ENCODE measurements at places on chromosomes 1 and 21.

DNA sequence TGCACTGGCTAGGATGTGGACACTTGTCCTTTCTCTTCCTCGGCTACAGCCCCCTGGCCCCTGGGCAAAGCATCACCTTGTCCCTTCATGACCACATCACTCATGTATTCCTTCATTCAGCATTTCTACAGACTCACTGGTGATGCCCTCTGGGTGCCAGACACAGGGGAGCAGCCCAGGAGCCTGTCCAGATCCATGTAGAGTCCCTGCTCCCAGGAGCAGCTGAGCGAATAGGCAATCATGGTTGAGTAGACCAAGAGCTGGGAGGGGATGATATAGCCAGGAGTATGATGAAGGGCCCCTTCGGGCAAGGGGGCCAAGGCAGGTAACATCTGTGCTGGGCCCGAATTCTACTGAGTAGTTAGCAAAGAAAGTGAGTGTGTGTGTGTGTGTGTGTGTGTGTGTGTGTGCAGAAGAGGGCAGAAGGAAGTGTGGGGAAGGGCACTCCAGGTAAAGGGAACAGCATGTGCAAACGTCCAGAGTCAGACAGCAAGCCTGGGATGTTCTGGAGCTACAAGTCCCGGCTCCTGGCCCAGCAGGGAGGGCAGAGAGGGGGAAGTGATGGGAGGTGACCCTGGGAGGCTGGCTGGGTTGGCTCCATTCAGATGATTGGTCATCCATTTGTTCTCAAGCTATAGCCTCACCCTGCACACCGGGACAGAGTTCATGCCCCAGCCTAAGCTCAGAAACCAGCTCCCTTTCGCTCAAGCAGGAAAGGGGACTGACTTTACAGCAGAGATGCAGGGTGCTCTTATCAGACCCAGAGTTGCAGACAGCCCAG lies 21.0 kb upstream of the PIK3CD start:
- no peak for DNase-seq

DNA sequence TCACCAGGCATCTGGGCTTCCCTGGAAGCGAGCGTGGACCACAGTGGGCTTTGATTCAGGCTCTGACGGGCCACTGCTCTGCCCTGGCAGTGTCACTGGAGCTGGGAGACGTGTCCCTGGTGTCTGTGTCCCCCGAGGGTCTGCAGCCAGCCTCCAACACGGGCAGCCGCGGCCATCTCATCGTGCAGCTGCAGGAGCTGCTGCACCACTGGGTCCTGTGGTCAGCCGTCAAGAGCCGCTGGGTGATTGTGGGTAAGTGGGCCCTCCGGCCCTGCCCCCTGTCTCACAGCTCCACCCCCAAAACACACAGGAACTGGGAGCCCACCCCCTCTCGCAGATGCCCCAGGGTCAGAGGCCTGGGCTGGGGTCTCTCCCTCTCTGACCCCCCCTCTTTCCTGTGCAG lies 40.7 kb downstream of the DISP3 start:
- no peak for DNase-seq

- no peak for DNase-seq
Measured at GRCh38 chr1:172638885-172639831, 19.7 kb upstream of the FASLG start.

GRCh38 chr1:185601189-185601588 lies 133.0 kb upstream of the HMCN1 start:
- DNase-seq: no peak

- peak; percentile 31 for DNase-seq
Measured at GRCh38 chr21:36075171-36075570, 5.3 kb downstream of the CBR1 start.

DNA sequence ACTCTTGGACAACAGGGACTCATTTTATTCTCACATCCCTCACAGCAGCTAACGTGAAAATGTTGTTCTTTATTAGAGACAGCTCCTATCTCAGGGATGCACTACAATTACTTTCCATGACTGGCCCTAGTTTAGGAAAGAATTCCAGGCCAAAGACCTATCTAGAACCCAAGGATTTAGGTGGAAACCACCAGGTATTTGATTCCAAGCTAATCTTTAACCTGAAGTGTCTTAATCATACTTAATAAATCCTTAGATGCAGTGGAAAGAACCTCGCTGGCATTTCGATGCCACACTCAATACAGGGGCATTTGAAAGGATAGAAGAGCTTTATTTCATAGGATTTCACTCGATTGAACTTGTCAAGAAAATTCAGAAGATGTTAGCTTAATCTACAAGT lies 218.3 kb downstream of the KIF26B start:
- no peak for DNase-seq

GRCh38 chr1:160647329-160647720 lies 481 bp upstream of the SLAMF1 start:
- no peak for DNase-seq

DNA sequence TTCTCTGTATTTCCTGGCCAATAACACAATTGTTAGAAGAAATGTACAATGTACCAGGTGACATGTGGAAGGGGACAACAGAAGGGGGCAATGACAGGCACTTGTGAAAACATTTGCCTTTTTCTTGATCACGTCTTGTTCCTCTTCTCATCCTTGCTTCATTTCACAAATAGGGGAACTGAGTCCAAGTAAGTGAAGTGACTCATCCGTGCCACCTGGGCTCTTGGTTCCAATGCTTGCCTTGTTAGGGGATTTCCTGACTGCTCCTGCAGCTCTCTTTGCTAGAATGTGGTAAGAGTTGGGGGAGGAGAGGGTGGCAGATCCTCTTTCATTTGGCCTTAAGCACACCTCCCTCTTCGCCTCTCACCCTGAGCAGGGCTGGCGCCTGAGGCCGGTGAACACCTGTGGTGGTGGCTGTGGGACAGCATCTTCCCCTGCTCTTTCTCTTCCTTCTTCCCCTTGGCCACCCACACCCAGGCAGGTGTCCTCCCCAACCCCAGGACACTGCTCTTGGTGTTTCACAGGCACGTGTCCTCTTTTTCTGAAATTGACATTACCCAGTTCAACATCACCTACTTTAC lies 2.2 kb upstream of the RHEX start:
- DNase-seq: no peak

DNA sequence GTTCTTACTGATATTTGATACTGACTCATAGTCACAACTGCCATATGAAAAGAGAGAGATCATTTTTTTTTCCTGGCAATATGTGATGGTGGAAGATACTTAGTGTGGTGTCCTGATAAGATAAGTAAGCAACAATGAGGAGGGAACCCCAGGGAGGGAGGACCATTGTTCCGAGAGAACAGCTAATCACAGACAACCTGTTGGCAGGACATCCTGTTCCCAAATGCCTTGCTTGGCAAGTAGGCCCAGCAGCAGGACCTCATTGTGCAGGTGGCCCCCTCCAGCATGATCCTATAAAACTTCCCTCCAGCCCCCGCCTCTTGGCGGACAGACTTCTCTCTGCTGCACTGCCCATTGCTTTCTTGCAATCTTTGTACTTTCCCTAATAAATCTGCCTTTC lies 329.4 kb upstream of the CHRM3 start:
- DNase-seq: no peak

DNA sequence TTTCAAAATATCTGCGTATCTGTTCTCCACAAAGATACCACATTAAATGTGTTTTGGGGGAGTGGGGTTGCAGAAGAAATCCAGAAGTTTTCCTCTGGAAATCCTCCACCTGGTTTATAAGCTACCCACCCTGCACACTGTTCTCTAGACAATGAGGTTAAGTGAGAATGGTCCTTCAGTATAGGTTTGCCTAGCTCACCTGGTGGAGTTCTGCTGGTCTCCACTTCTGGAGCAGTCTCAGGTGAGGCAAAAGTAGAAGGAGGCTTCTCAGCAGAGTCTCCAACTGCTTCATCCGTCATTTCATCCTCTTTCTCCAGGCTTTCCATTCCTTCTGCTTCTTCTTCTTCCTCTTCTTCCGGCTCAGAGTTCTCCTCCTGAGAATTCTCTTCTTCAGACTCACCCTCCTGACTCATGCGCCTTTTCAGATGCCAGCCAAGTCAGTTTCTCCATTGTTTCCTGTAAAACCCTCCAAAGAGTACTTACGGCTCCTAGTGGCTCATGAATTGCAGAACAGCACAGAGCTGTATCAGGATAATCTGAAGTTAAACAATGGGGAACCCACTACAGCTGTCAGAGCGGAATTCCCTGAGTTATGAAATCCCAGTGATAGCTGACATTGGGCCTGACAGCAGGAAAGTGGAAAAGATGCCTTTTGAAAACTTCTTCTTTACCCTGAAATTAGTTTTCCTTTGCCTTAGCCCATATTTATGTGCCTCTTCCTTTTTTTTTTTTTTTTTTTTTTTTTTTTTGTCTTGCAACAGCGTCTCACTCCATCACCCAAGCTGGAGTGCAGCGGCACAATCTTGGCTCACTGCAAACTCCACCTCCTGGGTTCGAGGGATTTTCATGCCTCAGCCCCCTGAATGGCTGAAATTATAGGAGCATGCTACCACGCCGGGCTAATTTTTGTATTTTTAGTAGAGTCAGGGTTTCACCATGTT lies 38.5 kb downstream of the MSTO1 start:
- peak; percentile 37 for DNase-seq

GRCh38 chr1:87403061-87403820 lies 74.6 kb downstream of the LMO4 start:
- no peak for DNase-seq

GRCh38 chr1:186659890-186660341 lies 20.3 kb downstream of the PTGS2 start:
- DNase-seq: no peak

- peak; percentile 78 for DNase-seq
Measured at GRCh38 chr1:150876119-150876454, 312 bp downstream of the ARNT start.

DNA sequence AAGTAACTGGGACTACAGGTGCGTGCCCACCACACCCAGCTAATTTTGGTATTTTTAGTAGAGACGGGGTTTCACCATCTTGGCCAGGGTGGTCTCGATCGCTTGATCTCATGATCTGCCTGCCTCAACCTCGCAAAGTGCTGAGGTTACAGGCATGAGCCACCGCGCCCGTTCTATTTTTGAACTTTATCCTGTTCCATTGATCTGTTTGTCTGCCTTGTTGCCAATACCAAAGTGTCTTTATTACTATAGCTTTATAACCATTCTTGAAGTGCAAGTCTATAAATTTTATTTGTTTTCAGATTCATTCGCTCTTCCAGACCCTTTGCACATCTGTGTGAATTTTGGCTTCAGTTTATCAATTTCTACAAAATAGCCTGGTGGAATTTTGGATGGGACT lies 28.0 kb downstream of the SYT14 start:
- no peak for DNase-seq

- DNase-seq: no peak
Measured at GRCh38 chr1:175070818-175071217, 3.2 kb downstream of the TNN start.

DNA sequence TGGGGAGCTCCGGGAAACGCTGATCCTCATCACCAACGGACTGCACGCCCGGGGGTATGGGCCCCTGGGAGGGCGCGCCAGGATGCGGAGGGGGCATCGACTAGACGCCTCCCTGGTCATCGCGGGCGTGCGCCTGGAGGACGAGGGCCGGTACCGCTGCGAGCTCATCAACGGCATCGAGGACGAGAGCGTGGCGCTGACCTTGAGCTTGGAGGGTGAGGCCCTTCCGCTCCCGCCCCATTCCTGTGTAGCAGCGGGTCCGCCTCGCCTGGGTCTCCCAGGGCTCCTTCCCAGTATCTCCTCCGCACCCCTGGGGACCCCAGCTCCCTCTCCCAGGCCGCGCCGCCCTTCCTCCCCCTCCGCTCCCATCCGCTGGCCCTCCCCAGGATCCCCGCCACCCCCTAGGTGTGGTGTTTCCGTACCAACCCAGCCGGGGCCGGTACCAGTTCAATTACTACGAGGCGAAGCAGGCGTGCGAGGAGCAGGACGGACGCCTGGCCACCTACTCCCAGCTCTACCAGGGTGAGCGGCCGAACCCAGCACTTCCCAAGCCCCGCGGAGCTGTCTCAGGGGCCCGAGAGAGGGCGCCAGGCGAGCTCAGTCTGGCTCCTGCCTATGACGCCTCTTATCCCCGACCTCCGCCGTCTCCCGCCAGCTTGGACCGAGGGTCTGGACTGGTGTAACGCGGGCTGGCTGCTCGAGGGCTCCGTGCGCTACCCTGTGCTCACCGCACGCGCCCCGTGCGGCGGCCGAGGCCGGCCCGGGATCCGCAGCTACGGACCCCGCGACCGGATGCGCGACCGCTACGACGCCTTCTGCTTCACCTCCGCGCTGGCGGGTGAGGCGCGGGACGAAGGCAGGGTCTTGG lies 5.0 kb downstream of the HAPLN2 start:
- peak; percentile 68 for DNase-seq

DNA sequence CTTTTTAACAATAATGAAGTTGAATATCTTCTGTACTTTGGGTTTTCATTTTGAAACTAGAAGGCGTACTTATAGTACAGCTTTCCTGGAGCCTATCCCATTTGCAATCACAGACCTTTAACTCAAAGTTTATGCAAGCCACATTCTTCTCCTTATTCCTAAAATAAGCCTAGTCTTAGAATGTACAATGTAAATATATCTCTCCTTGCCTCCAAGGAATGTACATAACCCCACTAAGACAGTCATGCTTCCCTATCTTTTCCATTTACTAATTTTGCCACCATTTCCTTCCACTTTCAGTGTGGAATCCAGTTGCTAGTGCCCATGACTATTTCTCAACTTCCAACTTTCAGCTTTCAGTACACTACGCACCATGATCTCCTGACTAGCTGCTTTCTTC lies 327.6 kb downstream of the ST6GALNAC3 start:
- DNase-seq: no peak

- DNase-seq: no peak
Measured at GRCh38 chr1:121518726-121519041, 333.9 kb downstream of the SRGAP2C start.

DNA sequence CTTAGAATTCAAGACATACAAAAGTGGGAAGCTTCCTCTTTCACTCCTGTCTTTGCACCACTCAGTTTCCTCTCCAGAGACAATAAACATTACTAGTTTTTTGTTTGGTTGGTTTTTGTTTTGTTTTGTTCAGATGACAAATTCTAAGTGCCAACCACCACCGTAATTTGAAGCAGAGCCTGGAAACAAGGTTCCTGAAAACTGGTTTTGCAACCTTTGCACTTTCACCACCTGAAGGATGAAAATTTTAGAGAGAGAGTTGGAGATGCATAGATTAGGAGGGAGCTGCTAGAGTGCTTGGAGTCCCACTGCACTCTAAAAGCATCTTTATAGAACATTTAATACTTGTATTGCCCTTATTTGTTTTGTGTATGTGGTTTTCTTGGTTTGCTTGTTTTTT lies 20.2 kb upstream of the MGST3 start:
- no peak for DNase-seq

DNA sequence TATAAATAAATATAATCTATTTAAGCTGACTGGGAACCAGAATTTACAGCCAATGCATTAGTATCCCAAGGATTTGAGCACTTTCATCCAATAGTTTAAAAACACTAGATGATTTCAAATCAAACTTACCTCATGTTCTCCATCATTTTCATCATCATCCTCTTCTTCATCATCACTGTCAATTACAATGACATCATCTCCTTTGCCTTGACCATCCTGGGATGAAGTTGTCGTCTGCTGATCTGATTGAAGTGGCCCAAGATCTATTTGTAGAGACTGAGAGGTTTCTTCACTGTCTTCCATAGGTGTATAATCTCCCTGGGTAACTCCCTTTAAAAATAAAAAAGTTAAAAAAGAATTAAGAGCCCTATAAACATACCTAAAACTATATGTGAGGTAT lies 47.7 kb downstream of the TPR start:
- no peak for DNase-seq

GRCh38 chr1:70348399-70349165 lies 5.9 kb downstream of the ANKRD13C start:
- DNase-seq: no peak

- peak; percentile 78 for DNase-seq
Measured at GRCh38 chr1:39973503-39974135, 18.7 kb downstream of the MFSD2A start.

GRCh38 chr1:232250838-232251237 lies 379.1 kb downstream of the SIPA1L2 start:
- no peak for DNase-seq

All from cerebellar cortex (tissue), 1 donor.